ENCODE measurements at places on chromosomes 1 and 21.

- no peak for DNase-seq
Observed at GRCh38 chr1:66333466-66334199, 200.3 kb upstream of the SGIP1 start.

DNA sequence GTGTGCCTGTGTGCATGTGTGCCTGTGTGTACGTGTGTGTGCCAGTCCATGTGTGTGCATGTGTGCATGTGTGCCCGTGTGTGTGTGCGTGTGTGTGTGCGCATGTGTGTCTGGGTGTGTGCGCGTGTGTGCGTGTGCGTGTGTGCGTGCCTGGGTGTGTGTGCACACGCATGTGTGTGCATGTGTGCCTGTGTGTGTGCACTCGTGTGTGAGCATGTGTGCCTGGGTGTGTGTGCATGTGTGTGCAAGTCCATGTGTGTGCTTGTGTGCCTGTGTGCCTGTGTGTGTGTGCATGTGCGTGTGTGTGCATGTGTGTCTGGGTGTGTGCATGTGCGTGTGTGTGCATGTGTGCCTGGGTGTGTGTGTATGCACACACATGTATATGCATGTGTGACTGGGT, 28.7 kb upstream of the COL6A2 start:
- no peak for DNase-seq

DNA sequence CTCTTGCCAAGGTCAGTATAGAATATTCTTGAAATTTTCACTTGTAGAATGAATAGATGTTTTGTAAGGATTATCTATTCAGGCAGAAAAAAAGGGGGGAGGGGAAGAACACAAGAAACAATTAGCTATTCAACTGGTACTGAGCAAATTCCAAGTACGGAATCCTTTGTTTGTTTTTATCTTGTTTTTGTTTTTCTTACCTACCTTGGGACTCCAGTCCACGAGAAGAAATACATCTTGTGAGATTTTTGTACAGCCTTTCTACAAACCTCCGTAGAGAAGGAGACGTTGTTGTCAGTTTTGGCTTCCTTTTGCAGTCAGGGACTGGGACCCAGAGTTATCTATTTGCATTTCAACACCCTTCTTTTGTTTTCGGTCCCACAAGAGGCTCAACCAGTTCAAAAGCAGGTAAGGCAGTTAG, 36.0 kb downstream of the ZNF281 start:
- DNase-seq = no peak

DNA sequence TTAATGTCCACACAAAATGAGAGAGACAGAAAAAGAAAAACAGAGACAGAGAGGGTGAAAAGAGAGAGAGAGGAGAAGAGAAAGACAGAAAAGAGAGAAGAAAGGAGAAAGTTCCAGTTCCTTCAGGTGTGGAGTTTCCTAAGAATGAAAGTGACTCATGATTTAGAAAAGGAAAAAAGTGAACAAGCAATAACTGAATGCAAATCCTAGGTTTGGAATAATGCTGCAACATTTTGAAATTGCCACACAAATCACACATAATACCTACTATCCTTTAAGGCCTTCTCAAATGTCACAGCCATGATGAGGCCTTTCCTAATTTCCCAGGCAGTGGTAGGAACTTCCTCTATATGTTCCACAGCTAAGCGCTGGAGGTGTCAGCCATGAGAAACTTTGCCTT, 31.5 kb upstream of the XPR1 start:
- DNase-seq = no peak

DNA sequence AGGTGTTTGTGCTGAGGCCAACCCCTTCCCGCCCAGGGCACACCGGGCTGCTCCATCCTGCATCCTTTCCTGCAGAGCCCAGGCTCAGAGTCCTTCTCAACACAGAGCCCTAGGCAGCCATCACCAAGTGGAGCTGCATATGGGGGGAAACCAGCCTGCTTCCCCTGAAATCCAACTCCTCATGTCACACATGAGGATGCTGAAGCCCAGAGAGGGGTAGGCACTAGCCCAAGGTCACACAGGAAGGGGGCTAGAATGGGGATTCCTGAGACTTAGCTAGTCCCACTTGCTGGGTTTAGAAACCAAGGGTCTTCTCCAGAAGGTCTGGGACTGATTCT, 5.5 kb upstream of the TNFRSF1B start:
- no peak for DNase-seq

DNA sequence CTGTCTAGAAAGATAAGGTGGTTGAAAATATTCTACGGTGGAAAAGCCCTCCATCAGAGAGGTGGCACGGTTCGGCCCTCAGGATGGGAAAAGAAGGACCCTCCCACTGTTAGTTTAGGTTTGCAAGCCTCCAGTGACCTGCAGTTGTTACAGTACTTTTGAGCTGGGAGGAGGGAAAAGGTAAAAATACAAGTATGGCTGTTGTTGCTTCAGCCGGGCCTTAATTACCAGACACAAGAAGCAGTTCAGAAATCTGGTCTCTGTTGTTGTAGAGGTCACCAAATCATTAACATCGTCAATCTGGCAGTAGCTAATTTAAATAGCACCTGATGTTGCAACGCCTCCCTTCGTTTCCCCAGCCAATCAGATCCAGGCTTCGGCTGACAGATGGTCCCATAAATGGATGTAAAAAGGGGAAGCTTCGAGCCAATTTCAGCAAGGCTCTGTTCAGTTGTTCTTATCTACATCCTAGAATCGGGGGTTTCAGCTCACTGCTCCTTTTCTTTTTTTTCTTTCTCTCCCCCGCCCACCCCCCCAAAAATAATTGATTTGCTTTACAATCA, at the start of gene ELAVL4:
Gene ELAVL4 (plus strand): TSS at position 424 of the 563 bp plus-strand sequence. CDS start 270 bp downstream, outside the sequence.
- DNase-seq = no peak

DNA sequence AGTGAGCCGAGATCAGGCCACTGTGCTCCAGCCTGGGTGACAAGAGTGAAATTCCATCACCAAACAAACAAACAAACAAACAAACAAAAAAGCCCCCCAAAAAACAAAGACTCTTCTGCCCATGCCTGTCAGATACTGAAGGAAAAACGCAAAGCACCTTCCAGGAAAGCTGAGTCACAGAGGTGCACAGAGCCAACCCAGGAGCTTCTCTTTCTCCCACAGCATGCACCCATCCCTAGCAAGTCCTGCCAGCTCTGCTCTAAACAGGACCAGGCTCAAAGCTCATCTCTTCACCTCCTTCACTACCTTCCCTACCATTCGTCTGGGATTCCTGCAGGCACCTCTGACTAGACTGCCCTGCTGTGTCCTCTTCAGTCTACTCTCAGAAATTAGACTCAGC, 46.5 kb downstream of the ETS2 start:
- no peak for DNase-seq

DNA sequence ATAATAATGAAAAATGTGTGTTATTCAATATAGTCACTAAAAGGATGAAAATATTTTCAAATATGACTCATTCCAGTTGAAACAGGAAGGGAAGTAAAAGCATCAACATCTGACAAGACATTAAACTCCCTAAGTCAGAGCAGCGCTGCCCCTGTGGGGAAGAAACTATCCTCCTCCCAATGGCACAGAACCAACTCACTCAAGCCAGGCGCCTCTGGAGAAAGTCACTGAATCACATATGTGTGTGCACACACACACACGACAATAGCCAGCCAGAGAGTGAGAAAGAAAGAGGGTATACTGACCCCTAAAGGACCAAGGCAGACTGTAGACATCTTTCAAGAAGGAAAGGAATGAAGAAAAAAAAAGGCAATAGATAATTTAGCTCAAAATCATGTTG, 126.9 kb downstream of the SETD4 start:
- DNase-seq = no peak

DNA sequence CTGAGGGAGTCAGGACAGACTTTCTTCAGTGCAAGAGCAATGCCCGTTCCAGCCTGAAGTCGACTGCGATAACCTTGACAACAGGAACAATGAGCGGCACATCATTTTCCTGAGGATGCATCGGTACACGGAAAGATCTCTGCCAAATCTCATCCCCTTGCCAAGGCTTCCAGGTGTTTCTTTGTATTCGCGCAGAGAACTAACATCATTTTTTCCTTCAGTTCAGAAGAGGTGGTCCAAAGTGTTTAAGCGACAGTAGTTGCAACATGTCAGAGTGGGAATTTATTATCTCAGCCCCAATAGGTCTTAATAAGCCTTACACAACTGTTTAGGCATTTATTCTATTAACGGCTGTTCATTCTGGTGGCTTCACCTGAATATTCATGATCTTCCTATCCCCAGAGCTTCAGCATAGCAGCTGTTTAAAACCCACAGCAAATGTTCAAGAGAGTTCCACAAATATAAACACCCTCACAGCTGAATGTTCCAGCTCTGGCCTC, 129.7 kb upstream of the NFIA start:
- DNase-seq = no peak

DNA sequence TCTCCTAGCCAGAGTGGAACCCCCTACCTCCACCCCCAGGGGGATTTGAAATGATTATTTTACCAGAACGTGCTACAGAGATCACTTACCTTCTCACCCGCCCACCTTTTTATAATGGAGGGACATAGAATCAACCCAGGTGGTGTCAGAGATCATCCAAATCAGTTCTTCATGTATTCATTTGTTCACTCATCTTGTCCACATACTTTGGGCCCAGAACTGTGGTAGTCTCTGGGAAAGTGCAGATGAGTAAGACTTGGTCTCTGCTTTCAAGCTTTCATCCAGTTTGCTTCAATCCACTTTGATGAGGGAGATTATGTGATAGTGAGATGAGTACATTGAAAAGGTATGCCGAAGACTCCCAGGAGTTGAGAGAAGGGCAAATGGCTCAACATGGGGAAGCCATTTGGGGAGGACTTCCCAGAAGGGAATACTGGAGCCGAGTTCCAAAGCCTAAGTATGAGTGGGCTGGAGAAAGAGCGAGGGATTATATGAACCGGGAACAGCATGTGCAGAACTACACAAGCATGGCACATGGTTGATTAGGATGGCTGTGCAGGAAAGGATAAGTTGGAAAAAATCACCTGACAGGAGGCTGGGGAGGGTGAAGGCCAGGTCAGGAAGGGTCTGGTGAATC, 1.9 kb downstream of the FGGY start:
- DNase-seq = no peak

- no peak for DNase-seq
Observed at GRCh38 chr21:45806042-45806441, 162.5 kb downstream of the PCBP3 start.

- DNase-seq = peak; percentile 63
Observed at GRCh38 chr1:158121604-158122254, 59.0 kb upstream of the CD1D start.

GRCh38 chr1:236686815-236687160, 489 bp downstream of the ACTN2 start:
- DNase-seq = no peak

DNA sequence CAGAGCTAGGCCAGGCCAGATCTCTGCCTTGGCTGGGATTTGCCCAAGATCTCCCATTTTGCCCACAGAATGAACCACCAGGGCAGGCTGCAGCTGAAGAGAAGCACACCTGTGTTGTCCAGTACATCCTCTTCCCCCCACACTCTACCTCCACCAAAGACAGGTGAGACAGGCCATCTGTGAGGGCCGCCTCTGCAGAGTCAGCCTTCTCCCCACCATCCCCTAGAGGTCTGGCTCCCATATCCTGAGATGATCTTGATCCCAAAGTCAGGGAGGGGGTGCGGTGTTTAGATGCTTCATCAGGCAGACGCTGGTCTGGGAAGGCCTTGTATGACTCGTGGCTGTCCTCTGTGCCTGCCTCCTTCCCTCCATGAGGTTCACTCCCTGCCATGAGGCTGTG, 28.7 kb downstream of the HYI start:
- no peak for DNase-seq

DNA sequence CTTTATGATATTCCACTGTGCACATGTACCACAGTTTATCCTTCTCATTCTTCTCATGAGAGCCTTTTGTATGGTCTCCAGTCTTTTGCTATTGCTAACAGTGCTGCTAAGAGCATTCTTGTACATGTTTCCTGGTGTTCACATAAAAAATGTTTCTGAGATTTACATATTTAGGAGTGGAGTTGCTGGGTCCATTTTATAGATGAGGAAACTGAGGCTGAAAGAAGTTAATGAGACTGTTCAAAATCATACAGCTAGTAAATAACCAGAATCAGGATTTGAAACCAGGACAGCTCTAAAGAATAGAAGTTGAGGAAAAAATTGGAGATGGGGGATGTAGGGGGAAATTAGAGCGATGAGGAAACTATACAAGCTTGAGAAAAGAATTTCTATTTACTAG, 27.8 kb upstream of the RGS16 start:
- no peak for DNase-seq

GRCh38 chr1:178543290-178543607, 30.3 kb downstream of the TEX35 start:
- DNase-seq = no peak

GRCh38 chr1:195745189-195746010, 862.8 kb downstream of the KCNT2 start:
- DNase-seq = no peak

DNA sequence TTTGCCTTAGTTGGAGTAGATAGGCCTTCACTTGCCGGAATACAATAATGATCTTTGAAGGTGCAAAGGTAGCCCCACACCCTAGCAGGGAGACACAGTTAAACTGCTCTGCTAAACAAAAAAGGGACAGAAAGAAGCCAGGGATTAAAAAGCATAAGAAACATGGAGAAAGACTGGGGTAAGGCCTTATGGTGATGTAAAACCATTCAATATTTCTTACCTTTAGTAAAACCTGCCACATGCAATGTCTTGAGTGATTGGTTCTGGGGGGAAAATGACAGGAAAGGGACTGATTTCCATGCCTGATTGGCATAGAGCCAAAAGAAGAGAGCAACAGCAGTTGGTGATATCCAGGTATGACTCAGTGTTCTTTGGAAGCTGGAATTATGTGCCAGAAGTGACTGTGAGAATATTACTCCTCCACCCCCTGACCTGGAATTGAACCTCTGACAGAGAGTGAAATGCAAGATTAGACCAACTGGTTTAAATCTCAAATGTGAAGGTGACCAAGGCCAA, 8.1 kb downstream of the DNASE2B start:
- no peak for DNase-seq

GRCh38 chr1:41245659-41246058, 3.6 kb upstream of the SCMH1 start:
- DNase-seq = no peak

DNA sequence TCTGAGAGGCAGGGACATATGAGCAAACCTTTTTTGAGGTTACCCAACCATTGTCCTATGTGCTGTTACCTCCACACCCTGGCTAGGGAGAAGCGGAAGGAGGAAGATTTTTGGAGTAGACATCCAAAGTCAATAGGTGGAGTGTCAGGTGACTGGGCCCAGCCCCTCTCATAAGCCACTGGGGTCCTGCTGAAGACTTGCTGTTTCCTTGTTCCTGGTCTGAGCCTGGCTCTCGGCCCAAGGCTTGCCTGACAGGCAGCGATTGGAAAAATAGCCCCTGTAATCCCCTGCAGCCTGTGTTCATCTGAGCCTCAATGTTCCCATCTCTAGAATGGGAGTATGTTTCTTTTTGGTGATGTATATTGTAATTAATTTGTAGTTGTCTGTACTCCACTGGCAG, 6.9 kb upstream of the PIGR start:
- no peak for DNase-seq

All from NCI-H460 (cell line).